Hematopoietic multipotent progenitor cell (in vitro differentiated cells): ENCODE measurements at places on chromosomes 7 and 10.

DNA sequence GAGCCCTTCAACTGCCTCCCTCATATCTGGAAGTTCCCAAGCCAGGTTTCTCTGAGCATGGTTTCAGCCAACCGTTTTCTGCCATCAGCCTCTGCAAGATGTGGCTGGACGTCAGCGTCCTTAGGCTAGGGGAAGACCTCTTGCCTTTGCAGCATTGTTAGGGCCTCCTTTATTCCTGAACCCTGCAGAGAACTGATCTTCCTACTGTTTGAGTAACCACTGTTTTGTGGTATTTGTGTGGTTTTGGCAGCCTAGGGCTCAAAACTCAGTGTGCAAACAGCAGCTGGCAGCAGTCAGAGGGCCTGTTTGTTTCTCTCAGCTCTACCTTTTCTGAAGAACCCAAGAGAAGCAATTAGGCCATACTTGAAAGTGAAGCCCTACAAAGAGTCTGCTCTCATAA lies 83.4 kb upstream of the SEMA3E start:
- no peak for DNase-seq

DNA sequence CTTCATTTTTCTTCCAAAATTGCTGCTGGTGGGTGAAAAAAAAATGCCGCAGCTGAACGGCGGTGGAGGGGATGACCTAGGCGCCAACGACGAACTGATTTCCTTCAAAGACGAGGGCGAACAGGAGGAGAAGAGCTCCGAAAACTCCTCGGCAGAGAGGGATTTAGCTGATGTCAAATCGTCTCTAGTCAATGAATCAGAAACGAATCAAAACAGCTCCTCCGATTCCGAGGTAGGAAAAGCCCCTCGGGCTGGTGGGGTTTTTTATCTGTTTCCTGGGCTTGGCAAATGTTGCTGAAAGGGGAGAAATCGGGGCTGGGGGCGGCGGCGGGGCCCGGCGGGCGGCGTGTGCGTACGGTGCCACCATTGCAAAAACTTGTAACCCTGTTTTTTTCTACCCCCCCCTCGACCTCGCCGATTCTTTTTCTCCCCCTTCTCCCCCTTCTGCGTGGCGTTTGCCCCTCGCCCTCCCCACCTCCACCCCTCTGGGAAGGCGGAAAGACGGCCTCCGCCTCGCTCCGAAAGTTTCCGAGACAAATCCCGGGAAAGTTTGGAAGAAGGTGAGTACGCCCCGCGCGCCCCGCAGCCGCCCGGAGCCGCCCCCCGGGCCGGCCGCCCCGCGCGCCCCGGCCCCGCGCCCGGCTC lies 789 bp downstream of the TCF7L2 start:
- no peak for DNase-seq

DNA sequence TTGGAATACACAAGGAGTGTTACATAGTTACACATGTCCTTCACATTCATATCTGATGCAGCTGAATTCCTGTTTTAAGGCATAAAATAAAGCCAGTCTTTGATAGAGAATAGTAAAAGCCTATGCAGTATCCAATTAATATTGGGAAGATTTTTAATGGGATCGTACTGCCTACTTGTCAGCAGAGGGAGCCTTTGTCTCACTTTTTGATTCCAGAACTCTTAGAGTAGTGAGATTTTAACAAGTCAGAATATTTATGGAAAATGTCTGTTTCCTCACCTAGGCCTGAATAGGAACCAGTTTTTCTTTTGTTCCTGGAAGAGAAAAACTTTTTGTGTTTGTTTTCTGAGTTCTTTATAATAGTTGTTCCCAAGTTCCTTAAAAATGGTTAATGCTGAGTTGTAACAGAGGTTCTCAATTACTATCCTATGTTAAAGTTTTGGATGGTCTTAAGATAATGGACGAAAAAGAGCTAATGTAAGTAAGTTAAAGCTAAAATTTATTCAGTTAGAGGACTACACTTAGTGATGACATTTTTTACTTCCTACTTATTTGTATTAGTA lies 114.0 kb downstream of the BBS9 start:
- DNase-seq: no peak

DNA sequence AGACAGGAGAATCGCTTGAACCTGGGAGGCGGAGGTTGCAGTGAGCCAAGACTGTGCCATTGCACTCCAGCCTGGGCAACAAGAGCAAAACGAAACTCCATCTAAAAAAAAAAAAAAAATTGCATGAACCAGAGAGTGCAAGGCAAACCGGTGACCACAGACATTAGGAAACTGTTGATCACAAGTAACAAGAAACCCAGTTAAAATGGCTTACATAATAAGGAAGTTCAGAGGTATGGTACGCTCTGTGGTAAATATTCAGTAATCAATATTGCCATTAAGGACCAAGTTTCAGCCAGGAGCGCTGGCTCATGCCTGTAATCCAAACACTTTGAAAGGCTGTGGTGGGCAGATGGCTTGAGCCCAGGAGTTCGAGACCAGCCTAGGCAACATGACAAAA lies 9.2 kb upstream of the NT5C2 start:
- peak; percentile 53 for DNase-seq

GRCh38 chr10:29896053-29896452 lies 163.3 kb downstream of the JCAD start:
- DNase-seq: no peak
